ENCODE measurements at places on chromosomes 7 and 10. TPM values are rescaled to one million over a fixed set of nuclear protein-coding genes. Genes with fewer than 3 reads are reported as not detected.

Gene ZNF786
- total RNA-seq = 4.6 TPM

Gene ACTL6B
- total RNA-seq = not detected

Gene PTF1A
- not detected for total RNA-seq

DNA sequence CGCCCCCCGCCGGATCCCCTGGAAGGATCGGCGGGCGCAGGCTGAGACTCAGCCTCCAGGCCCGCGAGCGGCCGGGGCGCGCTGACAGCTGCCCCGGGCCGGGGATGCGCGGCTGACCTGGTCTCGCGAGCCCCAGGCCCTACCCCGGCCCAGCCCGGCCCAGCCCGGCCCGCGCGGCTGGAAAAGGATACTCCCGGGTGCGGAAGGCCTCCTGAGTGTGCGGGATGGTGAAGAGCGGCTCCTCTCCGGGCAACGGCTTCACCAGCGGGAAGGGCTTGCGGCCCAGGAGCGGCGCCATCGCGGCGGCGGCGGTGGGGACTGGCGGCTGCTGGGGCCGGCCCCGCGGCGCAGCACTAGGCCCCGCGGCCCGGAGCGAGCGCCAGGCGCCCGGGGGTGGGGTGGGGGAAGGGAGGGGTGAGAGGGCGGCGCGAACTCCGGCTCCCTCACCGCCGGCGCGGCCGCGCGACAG is 423 bp downstream of the BAZ1B start:
- H3K27ac ChIP-seq = peak overlapping the region; percentile 96
- H3K36me3 ChIP-seq = peaks cover 12% of the 10 kb centered on the region
- peak overlapping the region; percentile 73 for H3K4me3 ChIP-seq
- H3K4me1 ChIP-seq = peaks cover 14% of the 10 kb centered on the region
- no peak for DNase-seq
- H3K27me3 ChIP-seq = no peaks in the 10 kb centered on the region

DNA sequence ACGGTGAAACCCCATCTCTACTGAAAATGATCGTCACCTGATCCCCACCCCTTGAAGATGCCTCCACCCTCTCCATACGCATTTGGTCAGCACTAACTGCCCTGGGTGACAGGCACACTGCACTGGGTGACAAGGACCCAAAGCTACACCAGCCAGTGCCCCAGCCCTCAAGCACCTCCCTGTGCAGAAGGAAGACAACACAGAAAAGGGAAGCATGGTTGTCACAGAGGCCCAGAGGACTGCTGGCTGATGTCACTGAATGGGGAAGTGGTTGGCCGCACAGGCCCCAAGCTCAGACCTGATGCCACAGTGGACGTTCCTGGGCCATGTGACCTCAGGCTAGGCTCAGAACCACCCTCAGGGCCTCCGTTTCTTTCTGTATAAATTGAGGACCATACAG is 4.2 kb upstream of the PILRA start:
- no peaks in the 10 kb centered on the region for H3K27me3 ChIP-seq
- no peak overlapping the region for H3K4me3 ChIP-seq
- peak overlapping the region; percentile 66 for H3K27ac ChIP-seq
- peak; percentile 82 for DNase-seq
- H3K36me3 ChIP-seq = peaks cover 18% of the 10 kb centered on the region
- H3K4me1 ChIP-seq = peaks cover 16% of the 10 kb centered on the region

DNA sequence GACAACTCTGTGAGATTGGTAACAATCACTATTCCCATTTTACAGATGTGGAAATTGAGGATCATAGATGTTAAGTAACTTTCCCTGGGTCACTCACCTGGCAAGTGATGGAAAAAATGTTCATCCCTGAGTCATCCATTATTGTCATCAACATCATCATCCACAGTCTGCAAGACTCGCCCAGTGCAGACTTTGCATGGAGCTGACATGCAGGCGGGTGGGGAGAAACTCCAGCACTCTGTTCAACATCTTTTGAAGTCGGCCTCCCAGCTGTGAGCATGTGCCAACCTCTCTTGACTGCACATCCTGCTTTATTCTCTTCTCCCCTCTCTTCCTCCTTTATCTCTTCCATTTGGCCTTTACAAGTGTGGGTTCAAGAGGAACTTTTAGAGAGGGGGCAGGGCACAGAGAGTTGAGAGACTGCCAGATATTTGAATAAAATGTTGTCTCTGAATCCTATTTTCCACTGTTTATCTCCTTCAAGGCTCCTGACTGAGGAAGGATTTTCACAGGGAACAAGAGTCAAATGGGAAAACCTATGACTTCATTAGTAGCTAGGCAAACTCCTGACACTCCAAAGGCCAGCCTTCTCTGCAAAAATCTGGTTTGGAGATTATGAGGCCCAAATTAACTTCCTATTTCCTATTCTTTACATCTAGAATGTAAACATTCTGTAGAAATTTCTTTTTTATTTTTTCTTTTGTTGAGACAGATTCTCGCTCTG is 283.7 kb upstream of the PODXL start:
- peaks cover 8% of the 10 kb centered on the region for H3K4me1 ChIP-seq
- no peak overlapping the region for H3K27ac ChIP-seq
- no peaks in the 10 kb centered on the region for H3K27me3 ChIP-seq

GRCh38 chr10:24690961-24691512 is 32.6 kb downstream of the ARHGAP21 start:
- peaks cover 6% of the 10 kb centered on the region for H3K4me1 ChIP-seq
- no peak overlapping the region for H3K27ac ChIP-seq
- peak; percentile 61 for DNase-seq

- no peak overlapping the region for H3K4me3 ChIP-seq
- no peak overlapping the region for H3K27ac ChIP-seq
- H3K4me1 ChIP-seq = peaks cover 7% of the 10 kb centered on the region
- H3K27me3 ChIP-seq = no peaks in the 10 kb centered on the region
Observed at GRCh38 chr10:77010430-77010829, 627.2 kb downstream of the KCNMA1 start.

- DNase-seq = peak; percentile 80
- no peaks in the 10 kb centered on the region for H3K36me3 ChIP-seq
- no peak overlapping the region for H3K4me3 ChIP-seq
- H3K4me1 ChIP-seq = peaks cover 12% of the 10 kb centered on the region
Observed at GRCh38 chr7:70072220-70072619, 473.9 kb downstream of the AUTS2 start.

GRCh38 chr7:121824276-121824675 is 48.7 kb upstream of the PTPRZ1 start:
- no peaks in the 10 kb centered on the region for H3K4me1 ChIP-seq
- H3K36me3 ChIP-seq = no peaks in the 10 kb centered on the region
- H3K27ac ChIP-seq = no peak overlapping the region
- DNase-seq = no peak

DNA sequence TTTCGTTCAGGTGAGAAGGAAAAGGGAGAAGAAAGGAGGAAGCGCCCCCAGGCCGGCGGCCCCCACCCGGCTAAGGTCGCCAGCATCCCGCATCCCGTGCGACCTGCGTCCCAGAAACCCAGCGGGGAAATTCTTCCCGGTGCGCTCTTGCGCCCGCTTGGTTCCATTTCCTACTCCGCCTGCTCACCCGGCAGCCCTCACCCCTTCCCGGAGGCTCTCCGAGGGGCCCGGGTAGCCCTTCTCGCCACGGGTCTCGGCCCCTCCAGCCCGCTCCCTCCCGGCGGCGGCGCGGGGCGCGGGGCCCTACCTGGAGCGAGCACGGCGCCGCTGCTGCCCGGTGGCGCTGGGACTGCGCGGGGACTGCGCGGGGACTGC is at the start of gene PRKCQ:
TSS of gene PRKCQ (minus strand) at position 373 of the 375 bp plus-strand sequence. CDS start 65,141 bp downstream, outside the sequence.
- H3K27ac ChIP-seq = peak within 1 kb of the TSS; percentile 62
- peak within 1 kb of the TSS; percentile 56 for H3K4me3 ChIP-seq
- peaks cover 7% of the 10 kb centered on the region for H3K4me1 ChIP-seq
- H3K27me3 ChIP-seq = peaks cover 16% of the 10 kb centered on the region
- peaks cover 2% of the 10 kb centered on the region for H3K36me3 ChIP-seq

Measured in muscle of leg (tissue), 16 donors.